ENCODE measurements at places on chromosomes 7 and 10.

- peak; percentile 67 for DNase-seq
Measured at GRCh38 chr10:24723788-24724380, at the start of gene ARHGAP21. Gene ARHGAP21, minus strand, starts transcription at chr10:24723887. Its CDS starts 1,988 bp downstream, at chr10:24721899.

DNA sequence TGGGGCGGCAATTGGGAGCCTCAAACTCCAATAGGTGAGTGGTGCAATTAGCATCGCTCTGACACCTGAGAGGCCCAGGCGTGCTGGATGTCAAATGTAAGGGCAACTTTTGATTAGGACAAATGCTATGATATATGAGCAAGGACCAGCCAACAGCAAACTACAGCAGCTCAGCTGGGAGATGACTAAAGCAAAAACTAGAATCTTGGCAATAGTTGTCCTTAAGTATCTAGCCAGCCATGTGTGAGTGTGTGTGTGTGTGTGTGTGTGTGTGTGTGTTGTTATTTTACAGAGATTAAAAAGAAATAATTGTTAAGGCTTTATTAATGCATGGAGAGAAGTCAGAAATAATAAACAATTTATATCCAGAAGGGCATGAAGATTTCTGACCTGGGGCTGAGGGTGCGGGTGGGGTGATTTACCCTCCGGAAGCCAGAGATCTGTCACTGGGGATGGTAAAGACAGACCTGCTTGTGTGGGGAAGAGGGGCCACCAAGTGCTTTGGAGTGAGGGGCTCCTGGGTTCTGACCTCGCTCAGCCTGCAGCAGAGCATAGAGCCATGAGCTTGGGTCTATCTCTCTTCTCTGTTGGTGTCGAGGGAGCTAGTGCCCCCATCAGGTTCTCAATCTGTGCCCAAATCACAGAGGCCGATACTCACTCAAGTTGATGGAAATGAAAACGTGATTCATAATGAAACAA, 77.3 kb downstream of the EMX2 start:
- DNase-seq, result no peak

DNA sequence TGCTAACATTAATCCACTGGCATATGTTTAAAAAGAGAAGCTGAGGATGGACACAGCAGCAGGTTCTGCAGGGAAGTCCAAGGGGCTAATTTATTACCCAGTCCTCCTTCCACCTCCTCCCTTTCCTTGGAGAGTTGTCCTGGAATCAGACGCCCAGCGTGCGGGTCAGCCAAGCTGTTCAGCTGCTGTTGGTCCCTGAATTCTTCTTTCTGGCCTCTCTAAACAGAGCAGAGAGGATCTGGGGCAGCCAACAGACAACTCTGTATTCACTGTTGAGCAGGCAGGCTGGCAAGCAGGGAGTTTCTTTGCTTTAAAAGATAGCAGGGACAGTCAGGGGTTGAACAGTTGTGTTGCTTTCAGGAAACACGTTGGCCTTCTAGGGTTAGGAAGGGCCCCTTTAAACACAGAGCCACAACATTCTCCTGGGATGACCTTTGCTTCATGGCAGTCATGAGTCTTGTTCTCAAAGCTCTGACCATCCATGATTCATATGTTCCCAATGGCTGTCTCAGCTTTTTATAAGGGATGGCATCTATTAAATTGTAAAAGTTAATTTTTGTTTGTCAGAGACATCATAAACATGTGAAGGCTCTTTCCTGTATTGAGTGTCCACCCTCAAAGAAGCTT, 217.0 kb downstream of the CREB5 start:
- DNase-seq, result no peak

- DNase-seq, result no peak
Measured at GRCh38 chr7:28855538-28856217, 102.5 kb downstream of the TRIL start.

DNA sequence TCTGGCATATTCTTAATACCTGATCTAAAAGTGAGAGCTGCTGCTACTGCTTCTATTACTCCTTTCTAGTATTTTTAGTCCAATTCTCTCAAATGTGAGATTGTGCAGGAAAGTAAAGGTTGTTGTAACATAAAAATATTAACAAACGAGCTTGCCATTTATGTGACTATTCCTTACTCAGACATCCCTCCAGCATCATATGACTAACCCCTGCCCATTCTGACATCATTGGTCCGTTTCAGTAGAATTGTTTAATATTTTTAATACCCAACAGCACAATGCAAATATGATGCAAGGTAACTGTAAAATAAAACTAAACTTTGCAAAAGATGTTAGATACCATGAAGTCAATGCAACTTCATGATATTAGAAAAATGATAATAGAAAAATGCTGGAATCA, 83.6 kb downstream of the CFAP58 start:
- DNase-seq, result no peak

DNA sequence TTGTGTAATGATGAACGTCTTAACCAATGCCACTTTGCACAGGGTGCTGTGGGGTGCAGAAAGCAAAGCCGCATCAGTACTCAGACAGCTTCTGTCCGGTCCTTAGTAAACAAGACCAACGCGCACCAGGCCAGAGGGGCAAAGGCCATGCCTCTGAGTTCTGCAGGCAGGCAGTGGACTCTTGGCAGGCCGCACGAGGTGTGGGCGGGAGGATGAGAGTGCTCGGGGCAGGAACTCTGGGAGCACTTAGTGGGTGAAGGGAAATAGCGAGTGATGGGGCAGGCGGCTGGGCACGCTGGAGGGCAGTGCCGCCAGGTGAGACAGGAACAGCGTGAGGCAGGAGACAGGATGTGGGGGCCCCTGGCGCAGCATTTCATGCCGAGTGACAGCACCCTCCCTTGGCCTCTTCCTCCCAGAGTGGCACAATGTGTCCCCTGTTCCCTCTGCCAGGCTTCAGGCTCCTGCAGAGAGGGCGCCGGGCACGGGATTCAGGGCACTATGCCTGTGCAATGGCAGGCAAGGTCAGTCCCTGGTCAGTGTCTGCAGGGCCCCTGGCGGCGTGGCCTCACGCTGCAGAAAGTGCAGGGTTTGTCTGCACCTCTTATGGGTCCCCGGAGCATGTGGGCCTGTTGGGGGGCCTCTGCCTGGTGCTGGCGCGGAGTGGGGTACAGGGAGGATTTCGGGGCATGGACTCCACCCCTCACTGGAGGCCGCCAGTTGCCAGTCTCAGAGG, 60.4 kb downstream of the VIPR2 start:
- no peak for DNase-seq

DNA sequence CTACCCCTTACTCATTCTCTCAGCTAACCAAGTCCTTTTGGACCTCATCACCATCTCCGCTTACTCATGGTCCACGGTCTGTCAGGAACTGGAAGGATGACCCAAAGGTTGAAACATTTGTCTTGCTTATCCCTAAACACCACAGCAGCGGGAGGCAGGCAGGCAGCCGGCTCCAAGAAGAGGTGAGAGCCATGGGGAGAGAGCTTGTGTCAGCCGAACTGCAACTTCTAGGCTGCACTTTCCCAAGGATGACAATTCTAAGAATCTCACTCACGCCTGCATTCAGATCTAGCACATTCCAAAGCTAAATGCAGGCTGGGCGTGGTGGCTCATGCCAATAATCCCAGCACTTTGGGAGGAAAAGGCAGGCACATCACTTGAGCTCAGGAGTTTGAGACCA, 86.0 kb downstream of the SPDYE5 start:
- DNase-seq, result no peak

DNA sequence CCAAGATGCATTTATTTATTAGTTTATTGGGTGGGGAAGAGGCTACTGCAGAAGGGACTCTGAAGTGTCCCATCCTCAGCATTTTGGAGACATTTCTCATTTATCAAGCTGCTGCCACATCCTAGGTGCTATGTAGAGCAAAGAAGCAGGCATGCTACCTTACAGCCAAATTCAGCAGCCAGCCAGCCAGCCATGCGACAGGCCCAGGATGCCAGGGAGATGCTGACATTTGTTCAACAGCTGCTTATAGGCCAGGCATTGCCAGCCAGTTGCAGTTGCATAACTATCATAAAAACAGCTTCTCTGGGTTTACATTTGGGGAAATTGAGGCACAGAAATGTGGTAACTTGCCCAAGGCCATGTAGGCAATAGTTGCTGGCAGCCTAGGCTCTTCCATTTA, 2.3 kb downstream of the SLC29A3 start:
- no peak for DNase-seq
